ENCODE measurements at places on chromosomes 3 and 15.

DNA sequence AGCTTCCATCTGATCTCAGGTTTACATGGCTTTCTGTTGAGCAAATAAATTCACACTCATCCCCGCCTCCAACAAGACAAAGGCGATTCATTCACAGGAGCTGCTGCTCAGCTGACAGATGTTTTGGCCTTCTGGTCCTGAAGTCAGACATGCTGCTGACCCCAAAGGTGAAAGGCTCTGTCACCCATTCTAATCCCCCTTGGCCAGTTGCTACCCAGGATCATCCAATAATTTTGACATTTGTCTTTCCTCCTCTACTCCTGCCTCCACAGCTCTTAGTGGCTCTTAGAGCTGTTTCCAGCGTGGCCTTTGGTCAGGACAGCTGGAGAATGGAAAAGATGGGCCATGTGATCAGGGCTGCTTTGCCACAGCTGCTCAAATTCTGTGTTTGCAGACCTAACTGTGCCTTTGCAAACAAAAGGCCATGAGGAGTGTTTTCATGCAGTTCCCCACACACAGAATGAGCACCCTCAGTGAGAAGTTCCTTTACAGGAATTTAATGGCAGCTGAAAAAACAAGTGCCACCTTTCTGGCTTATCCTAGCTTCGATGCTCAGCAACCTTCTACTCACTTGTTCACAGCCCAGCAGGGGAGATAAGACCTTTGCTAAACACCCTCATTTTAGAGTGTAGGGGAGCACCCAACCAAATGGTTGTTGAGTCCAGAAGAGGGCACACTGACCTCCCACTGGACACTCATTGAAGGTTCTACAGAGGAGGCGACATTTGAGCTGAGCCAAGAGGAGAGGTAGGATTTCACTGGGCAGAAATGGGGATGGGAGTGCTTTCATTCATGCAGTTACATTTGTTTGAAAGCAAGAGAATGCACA is 39.0 kb downstream of the CYP19A1 start:
- no peak for DNase-seq

GRCh38 chr3:48240000-48240963 is 622 bp upstream of the ZNF589 start:
- DNase-seq, result no peak

- no peak for DNase-seq
These were observed 3.4 kb downstream of the IGF1R start for GRCh38 chr15:98651581-98652220.

DNA sequence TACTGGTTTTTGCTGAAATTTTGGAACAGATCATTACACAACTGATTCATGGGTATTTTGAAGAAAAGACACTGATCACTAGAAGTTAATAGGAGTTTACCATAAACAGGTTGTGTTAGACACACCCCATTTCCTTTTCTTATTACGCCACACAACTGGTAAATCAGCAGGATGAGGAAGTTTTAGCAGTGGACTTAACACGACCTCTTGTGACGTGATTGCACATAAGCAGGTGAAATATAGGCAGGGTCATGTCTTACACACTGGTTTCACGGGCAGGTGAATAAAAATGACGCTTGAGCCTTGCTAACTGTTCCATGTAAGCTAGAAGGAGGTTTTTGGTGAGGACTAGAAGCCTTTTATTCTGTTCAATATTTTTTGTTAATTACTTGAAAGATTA is 27.1 kb upstream of the TPRG1 start:
- DNase-seq, result no peak

- DNase-seq, result no peak
These were observed 237.6 kb upstream of the CHRNA7 start for GRCh38 chr15:31792611-31793199.

- no peak for DNase-seq
These were observed 96.1 kb downstream of the TFDP2 start for GRCh38 chr3:142053244-142053643.

DNA sequence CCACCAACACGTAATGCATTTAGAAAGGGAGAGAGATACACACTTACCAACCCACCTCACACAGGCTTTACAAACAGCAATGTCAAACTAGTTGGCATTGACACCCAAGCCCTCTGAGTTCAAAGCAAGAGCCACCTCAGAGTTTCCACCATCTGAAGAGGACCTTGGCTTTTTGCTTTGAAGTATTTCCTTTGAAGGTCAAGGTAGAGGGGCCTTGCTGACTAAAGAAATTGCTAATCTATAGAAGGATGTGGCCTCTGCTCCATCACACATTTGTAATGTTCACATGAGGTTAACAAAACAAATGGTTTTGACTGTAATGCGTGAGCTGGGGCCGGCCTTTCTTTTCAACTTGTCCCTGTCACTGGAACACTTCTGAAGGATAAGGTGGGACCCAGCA is 117.7 kb downstream of the POLR2M start:
- no peak for DNase-seq

DNA sequence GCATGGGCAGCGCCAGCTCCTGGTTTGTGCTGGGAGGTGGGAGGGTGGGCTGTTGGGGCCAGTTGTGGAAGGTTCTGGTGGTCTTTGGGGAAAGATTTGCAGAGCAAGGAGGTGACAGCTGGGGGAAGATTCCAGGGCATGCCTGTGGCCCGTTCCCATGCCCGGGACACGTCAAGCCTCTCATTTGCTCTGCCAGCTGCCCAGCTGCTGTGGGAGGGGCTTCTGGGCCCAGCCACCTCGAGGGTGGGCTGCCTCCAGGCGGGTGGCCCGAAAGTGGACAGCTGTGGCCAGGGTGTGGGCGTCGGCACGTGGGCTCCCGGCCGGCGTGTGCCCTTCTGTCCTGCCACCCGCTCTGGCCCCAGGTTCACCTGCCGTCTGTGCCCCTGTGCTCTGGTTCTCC is 17.2 kb downstream of the PLXNA1 start:
- DNase-seq, result no peak

Data from GOT3 (cell line).